ENCODE measurements at places on chromosomes 3 and 15.
A peak's percentile ranks its signal among the peaks of the same experiment; 100 is the strongest.

DNA sequence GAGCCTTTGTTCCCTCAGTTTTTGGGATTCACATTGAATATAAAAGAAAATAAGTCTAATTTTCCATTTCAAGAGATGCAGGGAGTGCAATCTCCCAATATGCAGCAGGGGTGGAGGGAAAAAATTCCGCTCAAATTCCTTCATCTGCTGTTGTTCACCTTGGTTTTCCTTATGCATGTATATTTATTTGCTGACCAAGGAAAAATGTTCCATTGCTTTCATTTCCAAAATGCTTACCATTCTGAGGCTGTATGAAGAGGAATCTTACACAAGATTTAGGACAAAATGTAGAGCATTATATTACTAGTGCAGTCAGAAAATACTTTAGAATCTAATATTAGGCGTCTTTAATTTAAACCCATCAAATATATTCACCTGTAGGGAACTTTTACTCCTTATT is 863.9 kb downstream of the EPHA3 start:
- no peak for DNase-seq

DNA sequence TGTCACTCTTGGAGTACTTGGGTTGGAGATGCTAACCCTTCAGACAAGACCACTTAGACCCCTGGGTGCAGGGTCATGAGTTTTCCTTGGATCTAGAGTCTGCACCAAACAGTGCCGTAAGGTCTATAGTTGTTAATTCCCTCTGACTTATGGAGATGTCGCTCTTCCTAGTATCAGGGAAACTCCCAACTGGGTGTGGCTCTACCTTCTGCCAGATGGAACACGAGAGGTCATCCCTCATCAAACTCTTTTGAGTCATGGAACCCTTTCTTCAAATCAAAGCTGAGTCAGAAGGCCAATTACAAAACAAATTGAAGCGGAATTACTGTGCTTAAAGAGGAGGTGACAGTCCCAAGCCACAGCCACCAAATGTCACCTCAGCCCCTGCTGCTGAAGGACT is 514.9 kb upstream of the PROK2 start:
- DNase-seq: peak; percentile 20

DNA sequence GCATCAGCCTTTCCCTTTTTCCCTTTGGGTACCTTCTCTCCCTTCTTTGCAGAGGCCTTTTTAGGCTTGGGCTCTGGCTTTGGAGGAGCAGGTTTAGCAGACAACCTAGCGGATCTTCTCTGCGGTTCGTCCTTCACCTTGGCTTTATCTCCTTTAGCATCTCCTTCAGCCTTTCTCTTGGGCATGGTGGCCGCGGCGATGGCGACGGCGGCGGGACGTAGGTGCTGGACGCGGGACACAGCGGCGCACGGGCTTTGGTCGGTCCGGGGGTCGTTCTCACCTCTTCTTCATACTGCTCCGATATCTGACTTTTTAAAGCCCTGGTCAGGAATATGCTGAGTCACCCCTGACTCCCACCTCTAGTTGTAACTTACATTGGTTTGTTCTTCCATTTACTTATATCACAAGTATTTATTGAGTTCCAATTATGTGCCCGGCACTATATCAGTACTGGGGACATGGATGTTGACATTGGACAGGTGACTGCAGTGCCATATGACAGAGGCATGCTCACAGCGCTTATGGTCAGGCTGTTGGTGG is 43.1 kb upstream of the SH3BP5 start:
- no peak for DNase-seq

- no peak for DNase-seq
Observed at GRCh38 chr3:105904251-105904650, 35.4 kb upstream of the CBLB start.

DNA sequence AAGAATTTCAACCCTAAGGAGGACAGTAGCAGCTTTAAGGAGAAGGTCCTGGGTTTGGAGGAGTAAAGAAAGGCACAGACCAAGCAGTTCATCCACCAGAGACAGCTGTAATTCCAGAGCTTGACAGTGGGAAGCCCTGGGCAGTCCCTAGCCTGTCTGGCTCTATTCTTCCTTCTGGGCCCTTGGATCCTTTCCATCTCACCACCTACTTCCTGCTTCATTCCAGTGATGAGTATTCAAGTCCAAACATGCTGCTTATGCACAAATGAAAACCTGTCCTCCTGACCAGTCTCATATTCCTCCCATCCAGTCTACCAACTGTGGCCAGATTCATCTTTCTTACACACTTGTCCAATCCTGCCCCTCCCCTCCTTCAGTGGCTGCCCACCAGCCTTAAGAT is 171.4 kb downstream of the CNTN3 start:
- DNase-seq: no peak

- no peak for DNase-seq
Observed at GRCh38 chr3:107375682-107376081, 1.6 kb upstream of the CCDC54 start.

GRCh38 chr3:71120012-71120411 is 463.5 kb downstream of the FOXP1 start:
- no peak for DNase-seq

DNA sequence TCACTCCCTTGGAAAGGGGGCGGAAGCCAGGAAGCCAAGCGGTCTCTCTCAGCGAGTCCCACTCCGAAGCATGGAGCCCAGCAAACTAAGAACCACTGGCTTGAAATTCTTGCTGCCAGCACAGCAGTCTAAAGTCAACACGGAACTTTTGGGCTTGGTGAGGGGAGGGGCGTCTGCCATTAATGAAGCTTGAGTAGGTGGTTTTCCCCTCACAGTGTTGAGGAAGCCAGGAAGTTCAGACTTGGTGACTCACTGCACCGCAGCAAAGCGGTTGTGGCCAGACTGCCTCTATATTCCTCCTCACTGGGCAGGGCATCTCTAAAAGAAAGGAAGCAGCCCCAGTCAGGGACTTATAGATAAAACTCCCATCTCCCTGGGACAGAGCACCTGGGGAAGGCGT is 665.4 kb upstream of the CBLB start:
- DNase-seq: peak; percentile 38

- DNase-seq: no peak
Observed at GRCh38 chr3:186612721-186613636, at the start of gene AHSG. Gene AHSG (plus strand): TSS chr3:186613060. CDS start chr3:186613142, 82 bp downstream.

GRCh38 chr15:97521381-97522285 is 438.9 kb upstream of the ARRDC4 start:
- DNase-seq: peak; percentile 25

DNA sequence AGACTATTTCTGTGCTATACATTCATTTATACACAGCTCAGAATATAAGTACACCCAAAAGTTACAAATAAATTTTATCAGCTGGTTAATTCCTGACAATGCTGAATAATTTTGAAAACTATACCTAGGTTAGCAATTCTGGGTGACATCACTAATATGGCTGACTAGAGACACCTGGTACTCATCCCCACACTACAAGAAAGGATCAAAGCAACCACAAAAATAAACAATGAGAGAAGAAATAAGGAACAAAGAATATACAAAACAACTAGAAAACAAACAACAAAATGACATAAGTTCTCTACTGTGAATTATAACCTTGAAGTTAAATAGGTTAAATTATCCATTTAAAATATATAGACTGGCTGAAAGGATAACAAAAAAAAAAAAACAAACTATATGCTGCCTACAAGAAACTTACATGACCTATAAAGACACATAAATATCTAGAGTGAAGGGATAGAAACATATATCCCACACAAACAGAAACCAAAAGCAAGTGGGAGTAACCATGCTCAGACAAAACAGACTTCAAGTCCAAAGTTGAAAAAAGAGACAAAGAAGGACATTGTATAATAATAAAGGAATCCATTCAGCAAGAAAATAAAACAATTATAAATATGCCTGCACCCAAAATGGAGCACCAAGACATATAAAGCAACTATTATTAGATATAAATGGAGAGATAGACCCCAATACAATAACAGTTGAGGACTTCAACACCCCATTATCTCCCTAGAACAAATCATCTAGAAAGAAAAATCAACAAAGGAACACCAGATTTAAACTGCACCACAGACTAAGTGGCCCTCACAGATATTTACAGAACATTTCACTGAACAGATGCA is 57.8 kb downstream of the IMPG2 start:
- DNase-seq: no peak

- no peak for DNase-seq
Observed at GRCh38 chr3:15284121-15284889, 48.1 kb downstream of the SH3BP5 start.

DNA sequence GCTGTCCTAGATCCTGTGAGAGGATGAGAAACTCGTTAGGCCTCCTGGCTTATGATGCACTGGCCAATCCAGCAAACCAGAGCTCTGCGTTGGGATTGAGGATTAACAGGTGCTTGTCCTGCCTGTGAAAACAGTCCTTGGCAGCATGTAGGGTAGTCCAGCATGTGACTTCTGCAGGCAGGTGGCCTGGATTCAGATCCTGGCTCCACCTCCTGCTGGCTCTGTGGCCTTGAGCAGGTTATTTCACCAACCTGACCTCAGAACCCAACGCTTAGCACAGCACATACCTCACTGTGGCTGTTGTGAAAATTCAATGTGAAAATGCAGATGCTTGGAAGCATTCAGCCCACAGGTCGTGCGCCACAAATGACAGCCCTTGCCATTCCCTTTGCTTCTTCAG is 33.6 kb downstream of the PLA2G4D start:
- DNase-seq: no peak

GRCh38 chr3:28485164-28485563 is 136.5 kb upstream of the AZI2 start:
- DNase-seq: no peak

DNA sequence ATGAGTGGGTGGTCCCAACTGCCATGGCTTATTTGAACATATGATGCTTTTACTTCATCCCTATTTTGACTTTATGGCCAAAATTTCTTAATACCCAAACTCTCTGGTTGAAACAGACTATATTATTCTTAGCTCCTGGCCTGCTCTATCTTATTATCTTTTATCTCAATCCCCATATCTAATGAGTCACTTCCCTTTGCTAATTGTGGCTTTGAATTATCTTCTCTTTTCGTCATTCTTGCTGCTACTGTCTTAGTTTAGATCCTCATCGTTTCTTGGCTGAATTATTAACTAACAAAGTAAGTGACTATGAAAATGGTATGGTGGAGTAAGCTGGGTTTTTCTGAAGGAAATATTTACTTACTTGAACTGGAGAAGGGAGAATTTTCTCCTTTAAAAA is 28.2 kb upstream of the DNAJC19 start:
- DNase-seq: no peak

GRCh38 chr3:11304175-11304574 is 32.0 kb downstream of the ATG7 start:
- DNase-seq: no peak

GRCh38 chr3:191873736-191874135 is 412.8 kb downstream of the PYDC2 start:
- no peak for DNase-seq

DNA sequence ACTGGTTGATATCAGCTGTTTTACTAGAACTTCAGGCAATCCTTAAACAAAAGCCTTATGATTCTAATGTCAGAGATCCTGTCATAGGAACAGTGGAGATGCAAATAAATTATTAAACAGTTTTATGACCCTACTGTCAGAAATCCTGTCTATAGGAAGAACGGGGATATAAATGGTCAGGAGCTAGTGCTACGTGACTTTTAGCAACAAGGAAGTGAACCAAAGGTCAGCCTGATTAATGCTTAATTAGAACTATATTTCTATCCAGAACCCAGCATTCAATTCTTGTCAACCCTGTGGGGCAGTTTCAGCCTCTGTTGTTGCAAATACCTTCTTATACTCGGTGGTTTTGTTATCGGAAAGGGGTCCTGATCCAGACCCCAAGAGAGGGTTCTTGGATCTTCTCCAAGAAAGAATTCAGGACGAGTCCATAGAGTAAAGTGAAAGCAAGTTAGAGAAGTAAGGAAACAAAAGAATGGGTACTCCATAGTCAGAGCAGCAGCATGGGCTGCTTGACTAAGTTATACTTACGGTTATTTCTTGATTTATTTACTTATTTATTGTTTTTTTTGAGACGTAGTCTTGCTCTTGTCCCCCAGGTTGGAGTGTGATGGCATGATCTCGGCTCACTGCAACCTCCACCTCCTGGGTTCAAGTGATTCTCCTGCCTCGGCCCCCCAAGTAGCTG is 59.9 kb upstream of the RNU6-1 start:
- no peak for DNase-seq

DNA sequence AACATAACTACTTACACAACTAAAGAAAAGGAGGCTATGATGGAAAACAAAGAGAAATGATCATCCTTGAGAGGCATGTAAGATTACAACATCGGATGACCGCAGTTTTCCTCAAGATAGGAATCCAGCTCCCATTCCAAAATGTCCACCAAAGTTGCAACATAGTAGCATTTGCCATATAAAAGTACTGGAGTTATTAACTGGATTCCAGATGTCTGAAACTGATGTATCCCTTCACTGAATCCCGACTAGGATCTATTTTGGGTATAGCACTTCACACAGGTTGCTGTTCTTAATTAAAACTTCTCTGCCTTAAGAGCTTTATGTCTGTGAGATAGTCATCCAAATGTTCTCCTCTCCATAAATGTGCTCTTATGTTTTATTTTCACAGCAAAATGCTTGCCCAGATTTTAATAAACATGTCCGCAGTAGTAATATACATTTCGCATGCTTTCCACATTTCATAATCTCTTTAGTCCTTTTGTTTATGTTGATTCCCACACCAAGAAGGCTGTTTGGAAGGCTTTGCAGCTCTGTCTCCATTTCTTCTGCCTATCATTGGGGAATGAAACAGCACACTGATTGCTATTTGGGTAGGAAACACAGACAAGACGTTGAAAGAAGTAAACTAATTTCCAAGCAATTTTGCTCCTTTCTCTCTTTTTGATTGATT is 716.5 kb upstream of the CFAP20DC start:
- DNase-seq: no peak

GRCh38 chr15:81939604-81940440 is 106.0 kb downstream of the MEX3B start:
- DNase-seq: peak; percentile 65

DNA sequence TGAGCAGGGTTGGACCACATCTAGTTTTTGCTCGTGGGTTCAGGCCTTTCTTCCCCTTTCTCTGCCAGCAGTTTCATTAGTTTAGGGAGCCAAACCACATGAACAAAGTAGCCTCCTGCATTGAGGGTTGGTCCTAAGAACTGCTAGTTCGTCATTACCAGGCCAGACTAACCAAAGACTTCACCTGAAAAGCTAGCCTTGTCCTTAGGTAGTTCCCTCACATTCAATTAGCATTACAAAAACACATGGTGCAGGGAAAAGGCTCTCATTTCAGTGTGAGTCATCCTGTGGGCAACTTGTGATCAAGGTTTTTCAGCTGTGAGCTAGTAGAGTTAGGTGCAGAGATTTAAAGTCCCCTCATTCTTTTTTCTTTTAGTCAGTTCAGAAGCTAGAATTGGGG is 279.3 kb upstream of the CTNNB1 start:
- DNase-seq: no peak

DNA sequence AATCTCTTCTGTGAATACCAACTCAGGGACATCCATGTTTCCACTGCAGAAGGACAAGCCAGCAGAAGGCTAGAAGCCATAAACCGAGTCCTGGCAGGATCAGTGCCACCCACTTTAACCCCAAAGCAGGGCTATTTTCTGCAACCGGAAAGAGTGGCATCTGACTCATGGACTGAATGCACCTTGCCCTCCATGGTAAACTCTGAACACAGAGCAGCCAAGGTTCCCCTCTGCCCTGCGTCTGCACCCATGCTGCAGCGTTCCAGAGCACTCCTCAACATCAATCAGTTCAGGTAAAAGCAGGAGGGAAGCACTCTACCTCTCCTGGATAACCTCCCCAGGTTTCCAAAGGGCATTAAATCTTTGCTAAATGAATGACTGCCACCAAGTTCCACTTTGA is 801 bp upstream of the NGRN start:
- peak; percentile 48 for DNase-seq

All from endothelial cell of umbilical vein (primary cell).